Activated effector memory CD4-positive, alpha-beta T cell treated with Interleukin-2 at 50 U/mL for 16 hours (primary cell): ENCODE measurements at places on chromosomes 7 and 10.

DNA sequence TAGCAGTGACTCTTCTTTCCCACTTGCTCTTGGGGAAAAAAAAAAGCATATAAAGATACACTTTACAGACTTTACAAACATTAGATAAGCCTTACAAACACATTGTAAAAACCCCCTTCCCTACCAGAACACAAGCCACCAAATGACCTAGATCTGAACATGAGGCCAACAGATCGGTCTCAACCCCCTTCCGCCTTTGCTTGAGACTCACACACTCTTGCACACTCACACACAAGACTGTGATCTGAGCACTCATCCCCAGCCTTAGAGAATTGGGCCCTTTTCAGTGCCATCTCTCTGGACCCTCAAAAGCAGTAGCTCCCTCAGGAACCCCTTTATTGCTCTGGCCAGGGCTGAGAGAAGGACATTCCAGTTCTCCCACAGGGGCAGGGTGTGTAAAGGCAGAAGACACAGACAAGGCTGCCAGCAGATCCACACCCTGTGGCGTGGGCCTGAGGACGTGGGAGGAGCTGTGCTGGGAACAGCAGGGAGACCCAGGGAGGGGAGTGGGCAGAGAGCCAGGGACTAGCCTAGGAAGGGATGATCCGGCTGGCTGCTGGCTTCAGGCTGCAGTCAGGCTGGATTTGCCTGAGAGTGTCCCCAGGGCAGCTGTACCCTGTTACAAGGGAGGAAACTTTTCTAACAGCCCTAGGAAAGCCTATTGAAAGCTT lies 206.7 kb downstream of the KIAA1217 start:
- DNase-seq, result no peak

GRCh38 chr7:77276120-77276519 lies 76.5 kb upstream of the FGL2 start:
- no peak for DNase-seq

DNA sequence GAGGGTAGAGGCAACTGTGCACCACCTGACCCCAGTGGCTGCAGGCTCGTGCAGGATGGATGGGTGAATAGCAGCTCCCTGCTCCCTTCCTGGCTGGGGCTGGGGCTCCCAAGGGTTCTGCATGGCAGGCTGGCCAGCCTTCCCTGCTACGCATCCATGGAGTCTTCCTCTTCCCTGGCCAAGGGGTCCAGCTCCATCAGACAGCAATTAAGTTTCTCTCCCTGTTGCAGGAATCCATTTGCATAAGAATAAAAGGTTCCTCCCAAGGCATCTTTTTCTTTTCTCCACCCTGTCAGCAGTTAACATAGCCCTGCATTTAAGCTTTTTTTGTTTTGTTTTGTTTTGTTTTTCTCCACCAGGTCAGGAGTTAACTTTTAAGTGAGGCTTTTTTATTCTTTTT lies 10.0 kb upstream of the CPA2 start:
- no peak for DNase-seq

DNA sequence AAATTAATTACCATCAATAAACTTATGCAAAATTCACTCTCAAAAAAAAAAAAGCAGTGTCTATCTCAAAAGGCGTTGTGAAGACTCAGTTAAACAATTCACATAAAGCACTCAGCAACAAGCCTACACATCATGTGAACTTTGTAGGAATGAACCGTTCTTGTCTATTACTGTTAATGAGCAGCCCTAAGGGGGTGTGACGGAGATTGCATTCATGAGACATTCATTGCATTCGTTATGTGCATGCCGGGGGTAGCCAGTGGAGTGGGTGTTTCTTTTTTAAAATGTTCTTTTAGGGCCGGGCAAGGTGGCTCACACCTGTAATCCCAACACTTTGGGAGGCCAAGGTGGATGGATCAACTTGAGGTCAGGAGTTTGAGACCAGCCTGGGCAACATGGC lies 193.0 kb downstream of the PRPF18 start:
- no peak for DNase-seq

- no peak for DNase-seq
These were observed 307.3 kb downstream of the CAMK1D start for GRCh38 chr10:12656518-12657142.

- no peak for DNase-seq
These were observed 8.9 kb upstream of the GBX1 start for GRCh38 chr7:151176401-151176800.

- DNase-seq, result no peak
These were observed 3.8 kb upstream of the TMEM140 start for GRCh38 chr7:135143885-135144668.

GRCh38 chr7:158676171-158676840 lies 28.3 kb downstream of the NCAPG2 start:
- DNase-seq, result no peak

GRCh38 chr10:128053356-128053755 lies 72.9 kb downstream of the MKI67 start:
- no peak for DNase-seq

GRCh38 chr7:84665339-84665738 lies 470.8 kb upstream of the SEMA3A start:
- no peak for DNase-seq

DNA sequence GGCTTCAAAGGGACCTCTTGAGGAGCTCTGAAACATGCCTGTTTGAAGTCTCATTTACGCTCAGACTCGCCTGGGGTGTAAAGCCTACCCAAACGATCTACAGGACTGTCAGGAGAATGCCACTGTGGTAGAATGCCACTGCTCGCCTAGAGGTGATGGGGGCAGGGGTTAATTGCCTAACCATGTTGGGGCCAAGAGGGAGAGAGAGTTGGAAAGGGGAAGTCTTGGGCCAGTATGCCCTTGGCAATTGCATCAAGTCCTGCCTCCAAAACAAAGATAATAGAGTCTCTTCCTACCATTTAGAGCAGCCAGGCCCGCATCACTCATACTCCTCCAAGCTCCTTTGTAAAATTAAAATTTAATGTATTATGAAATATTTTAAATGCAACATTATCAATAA lies 25.2 kb downstream of the CDK1 start:
- DNase-seq, result no peak

DNA sequence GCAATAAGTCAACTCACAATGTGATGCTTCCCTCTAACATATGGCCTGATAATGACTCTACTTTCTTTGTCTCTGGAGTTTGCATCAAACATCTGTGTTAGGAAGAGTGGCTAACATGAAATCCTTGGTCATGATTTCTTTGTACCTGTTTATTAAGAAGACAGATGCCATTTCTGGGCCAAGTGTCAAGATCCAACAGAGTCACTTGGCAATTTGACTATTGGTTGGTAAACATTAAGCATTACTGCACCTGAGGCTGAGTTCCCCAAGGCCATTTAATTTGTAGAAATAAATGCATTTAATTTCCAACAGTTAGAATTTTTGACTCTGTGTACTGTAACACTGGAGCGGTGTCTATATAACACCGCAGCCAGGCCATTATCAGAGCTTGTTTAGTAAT lies 403.7 kb downstream of the GALNT17 start:
- DNase-seq, result no peak

- DNase-seq, result no peak
These were observed 15.0 kb downstream of the PTN start for GRCh38 chr7:137328373-137329120.

GRCh38 chr7:42886893-42887505 lies 24.9 kb downstream of the C7orf25 start:
- DNase-seq, result no peak

- DNase-seq, result no peak
These were observed 1.7 kb downstream of the TACR2 start for GRCh38 chr10:69415049-69415448.

- no peak for DNase-seq
These were observed 10.6 kb downstream of the PPP2R2D start for GRCh38 chr10:131911451-131911850.

GRCh38 chr10:109701633-109702215 lies 221.6 kb downstream of the XPNPEP1 start:
- DNase-seq, result no peak

DNA sequence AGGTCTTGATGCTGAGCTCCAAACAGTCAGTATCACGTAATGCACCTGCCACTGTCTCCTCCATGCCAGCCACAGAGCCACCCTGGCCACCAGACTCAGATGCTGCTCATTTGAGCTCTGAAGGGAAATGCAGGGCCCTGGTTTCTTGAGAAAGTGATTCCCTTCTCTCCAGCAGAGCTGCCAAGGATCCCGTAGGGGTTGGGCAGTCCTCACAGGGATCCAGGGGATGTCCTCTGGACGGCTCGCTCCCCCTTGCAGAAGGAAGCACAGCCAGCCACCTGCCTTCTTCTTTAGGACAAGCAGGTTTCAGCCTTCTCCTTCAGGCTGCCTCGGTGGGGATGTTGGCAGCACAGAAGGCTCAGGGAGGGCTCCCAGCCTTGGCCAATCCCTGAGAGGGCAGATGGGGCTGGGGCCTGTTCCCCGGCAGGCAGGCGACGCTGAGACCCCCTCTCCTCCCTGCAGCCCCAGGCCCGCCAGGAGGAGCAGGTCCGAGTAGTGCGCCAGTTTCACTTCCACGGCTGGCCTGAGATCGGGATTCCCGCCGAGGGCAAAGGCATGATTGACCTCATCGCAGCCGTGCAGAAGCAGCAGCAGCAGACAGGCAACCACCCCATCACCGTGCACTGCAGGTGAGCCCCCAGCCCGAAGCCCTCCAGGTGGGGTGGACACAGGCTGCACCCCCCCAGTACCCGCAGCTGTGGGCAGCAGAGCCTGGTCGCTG lies 48.9 kb downstream of the MKI67 start:
- DNase-seq, result no peak

DNA sequence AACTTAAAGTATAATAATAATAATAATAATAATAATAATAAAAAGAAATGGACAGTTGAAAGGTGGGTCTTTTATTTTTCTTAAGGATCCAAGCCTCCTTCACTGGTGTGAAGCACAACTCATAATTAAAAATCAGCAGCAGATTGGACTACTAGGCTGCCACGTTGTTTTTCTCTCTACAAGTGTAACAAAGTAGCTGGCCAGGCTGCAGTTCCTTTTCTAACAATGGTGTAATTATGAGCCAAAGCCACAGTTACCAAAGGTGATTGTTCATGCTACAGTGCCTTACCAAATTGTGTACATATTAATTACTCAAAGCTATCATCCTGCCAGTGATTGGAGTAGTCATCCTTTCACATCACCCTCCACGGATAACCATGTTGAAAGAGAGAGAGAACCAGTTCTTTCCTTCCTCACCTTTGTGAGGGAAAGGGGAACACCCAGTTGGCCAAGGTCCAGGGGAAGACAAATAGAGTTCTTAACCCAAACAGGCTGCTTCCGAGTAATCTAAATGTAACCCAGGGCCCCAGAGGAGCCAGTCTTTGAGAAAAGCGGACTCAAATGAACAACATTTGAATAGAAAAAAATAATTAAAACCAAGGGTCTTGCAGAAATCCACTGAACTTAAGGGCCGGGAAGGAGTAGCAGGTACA lies 86.3 kb upstream of the NPS start:
- no peak for DNase-seq

DNA sequence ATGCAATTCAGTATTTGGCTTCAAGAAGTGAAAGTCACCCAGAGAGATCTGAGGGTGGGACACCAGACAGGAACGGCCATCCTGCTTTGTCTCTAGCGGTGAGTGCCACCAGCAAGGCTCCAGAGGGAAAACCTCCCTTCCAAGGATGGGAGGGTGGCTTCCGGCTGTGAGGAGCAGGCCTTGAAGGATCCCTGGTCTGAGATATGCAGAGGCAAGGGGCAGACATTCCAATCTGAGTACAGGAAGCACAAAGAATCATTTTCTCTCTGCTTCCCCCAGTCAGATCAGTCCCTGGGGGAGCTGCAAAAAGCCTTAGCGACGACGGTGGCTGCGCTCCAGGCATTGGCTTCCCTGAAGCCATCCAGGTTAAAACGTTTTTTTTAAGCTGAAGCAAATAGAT lies 167.4 kb downstream of the TEX36 start:
- no peak for DNase-seq

- DNase-seq, result no peak
These were observed 57.8 kb downstream of the BRAF start for GRCh38 chr7:140866926-140867325.

GRCh38 chr7:155340071-155340531 lies 42.4 kb downstream of the INSIG1 start:
- DNase-seq, result no peak

GRCh38 chr10:12783293-12783692 lies 218.2 kb downstream of the CCDC3 start:
- no peak for DNase-seq

DNA sequence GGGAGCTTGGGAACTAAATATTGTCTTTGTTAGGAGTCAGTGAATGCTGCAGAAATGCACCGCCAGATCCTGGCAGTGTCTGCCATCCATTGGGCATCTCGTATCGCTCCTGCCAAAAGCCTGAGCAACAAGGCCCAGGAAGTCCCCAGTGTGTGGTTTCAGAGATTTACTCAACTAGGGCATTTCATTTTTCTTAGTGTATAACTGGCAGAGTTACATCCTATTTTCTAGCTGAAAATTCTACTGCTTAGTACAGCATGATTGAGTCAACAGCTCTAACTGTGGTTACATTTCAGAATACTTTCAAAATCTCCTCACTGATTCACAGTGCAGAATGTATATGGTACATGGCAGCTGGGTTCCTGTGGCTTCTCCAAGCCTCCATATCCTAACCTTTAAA lies 95.8 kb upstream of the CREB5 start:
- no peak for DNase-seq

DNA sequence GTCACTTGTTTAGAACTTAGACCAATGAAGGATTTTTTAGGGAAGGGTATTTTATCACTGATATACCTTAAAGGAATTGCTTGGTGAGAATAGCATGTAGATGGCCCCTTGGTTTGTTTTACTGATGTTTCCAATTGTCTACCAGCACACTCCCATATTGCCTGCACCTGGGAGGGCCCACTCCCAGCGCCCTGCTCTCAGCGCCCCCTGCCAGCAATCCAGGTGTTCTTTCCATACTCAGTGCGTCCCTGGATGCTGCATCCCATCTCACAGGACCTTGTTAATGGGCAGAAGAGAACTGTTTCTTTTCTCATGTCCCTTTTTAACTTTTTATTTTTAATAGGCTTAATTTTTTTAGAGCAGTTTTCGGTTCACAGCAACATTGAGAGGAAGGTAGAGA lies 24.1 kb upstream of the SFRP5 start:
- DNase-seq, result no peak

- no peak for DNase-seq
These were observed 64.7 kb downstream of the NRF1 start for GRCh38 chr7:129676017-129676897.

DNA sequence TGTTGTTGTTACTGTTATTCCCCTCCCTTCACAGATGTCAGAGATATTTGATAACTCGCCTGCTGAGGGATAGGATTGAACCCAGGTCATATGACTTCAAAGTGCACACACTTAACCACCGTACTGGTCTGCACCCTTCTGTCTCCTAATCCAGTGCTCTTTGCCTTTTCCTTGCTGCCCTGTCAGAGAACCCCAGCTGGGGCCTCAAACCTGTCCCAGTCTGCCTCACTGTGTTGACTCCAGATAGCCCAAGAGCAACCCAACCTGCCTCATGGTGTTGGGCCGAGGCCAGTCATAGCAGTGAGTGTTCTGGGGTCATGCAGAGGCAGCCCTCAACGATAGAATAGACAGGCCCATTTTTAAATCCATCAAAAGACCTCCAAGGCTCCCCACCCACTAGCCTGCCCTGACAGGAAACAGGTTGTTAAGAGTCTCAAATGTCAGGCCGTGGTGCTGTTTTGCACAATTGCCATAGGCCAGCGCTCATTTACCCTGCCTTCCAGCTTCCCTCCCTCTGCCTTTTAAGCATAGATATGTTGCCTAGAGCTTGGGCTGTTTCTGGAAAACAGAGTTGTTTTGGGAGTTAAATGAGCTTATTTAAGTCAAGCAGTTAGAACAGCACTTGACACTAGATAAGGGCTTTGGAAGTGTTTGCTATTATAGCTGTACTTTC lies 37.0 kb upstream of the PDCD4 start:
- DNase-seq, result no peak
